Neural crest cell (in vitro differentiated cells): ENCODE measurements at places on chromosomes 6 and 20. TPM values are rescaled to one million over a fixed set of nuclear protein-coding genes. Genes with fewer than 3 reads are reported as not detected.

DNA sequence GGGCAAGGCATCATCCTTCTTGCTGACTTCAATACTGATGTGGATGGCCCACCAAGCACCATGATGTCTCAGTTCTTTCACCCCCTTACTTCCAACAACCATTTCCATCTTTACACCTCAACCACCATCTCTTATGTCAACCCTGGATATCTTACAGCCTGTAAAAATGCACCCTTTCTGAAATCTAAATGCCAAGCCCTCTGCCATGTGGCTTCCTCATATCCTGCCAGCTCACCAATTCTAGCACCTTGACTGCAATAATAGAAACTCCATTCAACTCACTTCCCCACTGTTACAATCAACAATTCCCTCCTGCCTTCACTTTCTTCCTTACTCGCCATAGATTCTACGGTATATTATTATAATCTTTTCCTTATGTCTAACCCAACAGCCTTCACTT lies 57.9 kb downstream of the LY86 start:
- DNase-seq: no peak

DNA sequence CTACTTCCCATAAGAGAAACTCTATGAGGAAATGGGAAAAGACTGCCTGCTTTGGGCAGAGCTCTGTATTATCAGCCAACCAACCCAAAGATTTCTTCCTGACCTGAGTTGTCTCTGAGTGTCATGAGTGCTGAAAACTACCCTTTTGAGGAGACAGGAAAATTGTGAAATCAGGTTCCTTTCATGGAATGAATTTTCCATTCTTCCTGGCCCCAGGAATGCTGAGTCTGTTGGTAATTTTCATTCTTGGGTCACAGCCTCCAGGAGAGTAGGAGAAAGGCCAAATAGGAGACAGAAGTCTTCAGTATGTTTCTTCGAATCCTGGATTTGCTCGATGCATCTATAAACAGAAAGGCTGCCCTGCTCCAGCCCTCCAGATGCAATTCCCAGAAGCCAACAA lies 53.6 kb downstream of the SCML4 start:
- no peak for DNase-seq

- no peak for DNase-seq
Measured at GRCh38 chr6:41074692-41075436, 2.1 kb downstream of the NFYA start.

DNA sequence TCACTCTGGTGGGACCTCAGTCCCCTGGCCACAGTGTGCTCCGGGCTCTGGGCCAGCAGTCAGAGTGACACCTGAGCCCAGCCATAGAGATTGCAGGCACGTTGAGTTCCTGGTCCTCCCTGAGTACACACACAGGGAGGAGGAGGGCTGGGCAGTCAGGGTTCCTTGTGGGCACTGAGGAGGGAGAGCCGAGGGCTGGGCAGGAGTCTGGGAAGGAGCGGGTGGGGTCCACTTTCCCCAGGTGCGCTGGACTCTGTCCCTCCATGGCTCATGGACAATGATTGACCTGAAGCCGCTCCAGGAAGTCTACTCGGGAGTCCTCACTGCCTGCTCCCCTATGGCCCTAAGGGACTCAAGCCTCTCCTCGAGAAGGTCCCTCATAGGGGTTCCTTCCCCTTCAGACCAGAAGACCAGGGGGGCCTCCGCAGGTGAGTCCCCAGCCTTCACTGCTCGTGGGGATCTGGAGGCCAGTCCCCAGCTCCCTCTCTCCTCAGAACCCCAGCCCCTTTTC lies 1.1 kb downstream of the SLC44A4 start:
- DNase-seq: no peak

DNA sequence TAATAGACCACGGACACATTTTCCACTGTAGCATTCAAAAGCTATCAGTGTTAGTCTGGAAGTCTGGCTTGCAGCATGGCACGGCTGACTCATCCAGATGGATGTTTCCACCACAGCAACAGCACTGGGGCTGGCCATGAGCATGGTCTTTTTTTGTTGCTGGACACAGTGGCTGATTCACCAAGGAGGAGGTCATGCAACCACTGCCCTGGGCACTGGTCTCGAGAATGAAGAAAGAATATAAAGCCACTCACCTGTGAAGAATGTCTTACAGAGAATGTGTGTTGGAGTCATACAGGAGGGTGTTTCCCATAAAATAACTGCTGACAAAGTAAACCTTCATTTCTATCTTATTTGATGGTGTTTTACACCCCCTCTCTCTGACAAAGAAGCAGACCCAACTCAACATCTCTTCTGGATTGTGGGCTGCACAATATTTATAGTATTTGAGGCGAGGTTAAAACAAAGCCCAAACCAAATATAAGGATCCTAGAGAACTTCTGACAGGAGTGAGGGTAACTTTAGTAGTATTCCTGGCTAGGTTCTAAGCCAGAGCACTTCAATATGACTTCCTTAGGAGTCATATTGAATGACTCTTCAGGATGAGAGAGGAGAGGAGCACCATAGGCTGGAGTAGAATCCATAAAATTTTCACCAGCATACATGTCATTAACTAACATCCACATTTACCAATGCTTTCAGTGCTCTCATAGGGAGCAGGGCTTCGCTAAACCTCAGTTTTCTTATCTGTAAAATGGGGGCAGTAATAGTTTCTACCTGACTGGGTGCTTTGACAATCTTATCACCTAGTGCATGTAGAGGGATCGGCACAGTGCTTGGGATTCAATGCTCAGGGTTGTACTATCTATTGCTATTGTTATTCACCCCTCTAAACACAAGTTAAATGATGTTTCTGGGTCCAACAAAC lies 121.4 kb downstream of the KIF13A start:
- DNase-seq: no peak

DNA sequence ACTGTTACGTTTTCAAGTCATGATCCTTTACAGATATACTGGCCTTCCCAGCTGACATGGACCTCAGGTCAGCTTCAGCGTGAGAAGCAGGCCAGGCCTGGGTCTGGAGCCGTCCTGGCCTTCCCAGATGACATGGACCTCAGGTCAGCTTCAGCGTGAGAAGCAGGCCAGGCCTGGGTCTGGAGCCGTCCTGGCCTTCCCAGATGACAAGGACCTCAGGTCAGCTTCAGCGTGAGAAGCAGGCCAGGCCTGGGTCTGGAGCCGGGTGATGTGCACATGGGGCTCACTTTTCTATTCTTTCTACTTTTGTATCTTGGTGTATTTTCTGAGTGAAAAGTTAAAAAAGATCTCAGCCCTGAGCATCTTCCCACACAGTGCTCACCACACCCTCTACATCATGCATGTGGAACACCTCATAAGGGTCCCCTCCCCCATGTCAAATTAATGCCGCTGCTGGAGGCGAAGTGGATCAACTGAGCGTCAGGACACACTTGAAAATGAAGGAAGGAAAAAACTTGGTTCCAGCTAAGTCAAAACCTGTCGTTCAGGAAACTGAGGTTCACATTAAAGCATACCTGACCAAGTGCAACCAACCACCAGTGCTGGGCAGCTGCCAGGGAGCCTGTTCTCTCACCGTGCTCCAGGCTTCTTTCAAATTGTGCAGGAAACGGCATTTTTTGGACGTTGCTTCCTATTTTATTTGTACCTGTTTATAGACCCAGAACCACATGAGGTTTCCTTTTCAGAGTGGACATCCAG lies 32.2 kb downstream of the KIF25 start:
- DNase-seq: no peak

DNA sequence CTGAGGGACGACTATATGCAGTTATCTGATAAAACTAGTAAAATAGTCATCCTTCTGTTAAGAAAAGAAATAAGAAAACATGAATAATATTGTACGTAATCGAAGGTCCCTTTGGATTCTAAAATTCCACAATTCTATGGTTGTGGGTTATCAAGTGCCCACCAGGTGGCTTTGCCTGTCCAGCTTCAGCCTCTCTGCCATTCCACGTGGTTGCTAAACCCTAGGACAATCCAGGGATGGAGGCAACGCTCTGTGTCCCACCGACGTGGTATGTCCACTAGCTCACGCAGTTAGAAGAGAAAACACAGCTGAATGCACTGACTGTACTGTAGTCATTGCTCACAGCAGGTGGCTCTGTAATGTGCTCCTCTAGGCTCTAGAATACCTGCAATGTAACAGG lies 349.3 kb downstream of the FARS2 start:
- DNase-seq: no peak

- DNase-seq: peak; percentile 8
Measured at GRCh38 chr6:89242574-89243330, 25.6 kb upstream of the GABRR1 start.

The TAAR5 gene
- not detected in 2 replicates for total RNA-seq

The LBP gene
- total RNA-seq: not detected in 2 replicates
